ENCODE measurements at places on chromosomes 7 and 10.

- no peak for DNase-seq
Measured at GRCh38 chr7:38300175-38300574, 26.7 kb upstream of the TARP start.

DNA sequence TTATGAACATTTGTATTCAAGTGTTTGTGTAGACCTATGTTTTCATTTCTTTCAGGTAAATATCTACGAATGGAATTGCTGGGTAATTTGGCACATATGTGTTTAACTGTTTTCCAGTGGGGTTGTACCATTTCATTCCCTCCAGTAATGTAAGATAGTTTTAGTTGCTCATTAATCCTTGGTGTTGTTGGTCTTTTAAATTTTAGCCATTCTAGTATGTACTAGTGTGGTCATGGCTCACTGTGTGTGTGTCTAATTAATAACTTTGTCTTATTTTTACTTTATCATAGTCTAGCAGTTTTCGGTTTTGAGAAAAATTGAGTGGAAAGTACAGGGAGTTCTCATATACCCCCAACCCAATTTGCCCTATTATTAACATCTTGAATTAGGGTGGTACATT is 278.8 kb downstream of the CAMK1D start:
- DNase-seq = no peak

- peak; percentile 23 for DNase-seq
Measured at GRCh38 chr10:59888781-59889435, 17.4 kb downstream of the CCDC6 start.

DNA sequence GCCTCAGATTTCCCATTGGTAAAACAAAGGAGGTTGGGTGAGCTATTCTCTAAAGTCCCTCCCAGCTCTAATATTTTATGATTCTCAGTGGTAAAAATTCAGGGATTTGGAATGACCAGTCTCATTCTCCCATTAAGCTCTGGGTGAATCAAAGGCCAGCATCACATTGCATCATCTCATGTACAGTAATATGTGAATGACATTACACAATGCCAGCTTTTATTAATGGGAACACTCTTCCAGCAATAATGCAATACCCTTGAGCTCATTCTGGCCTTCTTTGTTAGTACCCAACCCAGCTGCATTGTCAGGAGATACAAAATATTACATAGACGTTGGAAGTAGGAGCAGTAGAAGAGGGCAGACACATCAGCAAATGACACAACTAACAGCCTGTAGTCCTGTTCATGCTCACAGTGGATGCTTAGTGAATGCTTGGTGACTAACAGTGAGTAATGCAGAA is 100.0 kb upstream of the EGR2 start:
- no peak for DNase-seq

DNA sequence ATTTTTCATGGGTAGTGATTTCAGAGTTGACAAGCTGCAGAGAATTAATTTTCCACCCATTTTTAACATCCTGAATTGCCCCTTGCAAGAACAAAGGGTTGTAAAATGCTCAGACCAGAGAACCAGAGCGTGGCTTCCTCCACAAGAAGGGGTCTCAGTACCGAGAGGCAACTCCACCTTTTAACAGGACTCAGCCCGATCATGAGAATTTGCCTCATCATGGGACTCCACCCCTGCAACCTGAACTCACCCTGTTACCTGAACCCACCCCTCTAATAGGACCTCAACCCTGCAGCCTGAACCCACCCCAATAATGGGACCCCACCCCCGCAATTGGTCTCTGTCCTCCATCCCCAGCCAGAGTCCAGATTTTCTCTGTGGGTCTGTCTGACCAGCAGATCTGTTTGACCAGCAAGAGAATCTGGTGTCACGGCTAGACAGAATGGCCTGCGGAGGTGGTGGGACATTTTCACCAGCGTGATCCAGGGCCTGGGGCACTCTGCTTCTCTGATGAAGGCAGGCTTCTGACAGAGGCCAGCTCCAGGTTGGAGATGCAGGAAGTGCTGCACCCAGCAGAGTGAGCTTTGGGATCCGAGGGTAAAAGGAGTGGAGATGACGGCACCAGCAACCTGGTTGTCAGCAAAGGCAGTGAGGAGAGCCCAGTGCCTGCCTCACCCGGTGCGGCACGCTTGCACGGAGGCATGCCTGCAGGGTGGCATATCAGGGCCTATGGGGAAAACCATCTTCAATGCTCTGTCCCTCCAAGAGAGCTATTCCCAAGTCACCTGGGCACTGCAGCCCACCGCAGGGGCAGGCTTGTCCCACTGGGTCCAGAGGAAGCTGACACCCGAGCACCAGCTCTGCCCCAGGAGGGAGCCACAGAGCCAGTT is 136.6 kb downstream of the TCERG1L start:
- no peak for DNase-seq

DNA sequence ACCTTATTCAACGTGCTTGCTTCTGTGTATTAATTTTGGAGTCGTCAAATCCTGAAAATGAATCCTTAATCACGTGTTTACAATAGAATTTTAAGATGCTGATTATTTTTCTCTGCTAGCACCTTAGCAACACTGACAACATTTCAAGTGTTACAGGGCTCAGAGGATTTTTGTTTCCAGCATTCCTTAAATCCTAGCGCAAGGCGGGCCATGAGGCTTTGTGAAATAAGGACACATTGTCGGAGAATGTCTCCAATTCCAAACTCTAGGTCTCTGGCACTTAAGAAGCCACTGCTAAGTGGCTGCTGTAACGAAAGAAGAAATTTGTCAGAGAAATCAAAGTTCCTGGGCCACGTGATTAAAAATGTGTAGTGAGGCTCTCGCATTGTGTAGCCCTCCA is 390.9 kb upstream of the CELF2 start:
- DNase-seq = no peak

DNA sequence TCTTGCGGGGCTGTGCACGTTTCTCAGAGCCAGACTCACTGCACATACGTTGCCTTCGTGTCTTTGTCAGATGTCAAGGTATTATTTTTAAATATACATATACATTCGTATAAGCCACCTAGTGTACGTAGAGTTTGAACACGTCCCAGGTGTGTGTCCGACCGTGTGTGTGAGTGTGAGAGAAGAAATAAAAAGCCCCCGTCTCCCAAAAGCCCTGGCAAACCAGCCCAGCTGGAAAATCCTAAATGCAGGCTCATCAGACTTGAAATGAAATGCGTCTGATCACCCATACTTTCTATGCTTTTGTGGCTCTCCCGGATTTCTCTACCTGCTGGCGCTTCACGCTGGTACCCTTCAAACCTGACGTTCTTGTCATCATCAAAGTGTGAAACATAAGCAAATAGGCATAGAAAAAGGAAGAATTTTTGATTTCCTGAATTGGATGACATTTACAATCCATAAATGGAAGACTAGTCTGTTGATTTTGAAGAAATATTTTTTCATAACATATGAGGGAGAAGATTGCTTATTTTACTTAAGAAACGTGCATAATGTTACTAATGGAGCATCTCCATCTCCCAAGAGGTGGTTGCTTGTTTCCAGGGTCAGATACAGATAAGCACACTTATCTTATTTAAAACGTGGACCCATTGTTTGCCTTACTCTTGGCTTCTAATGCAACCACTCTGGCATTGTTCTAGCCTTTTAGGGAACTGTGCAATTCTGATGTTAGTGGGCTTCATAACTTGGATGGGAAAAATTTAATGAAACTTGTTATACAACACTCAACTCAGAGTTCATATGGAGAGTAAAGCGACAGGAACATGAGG is 971 bp downstream of the PRKG1 start:
- DNase-seq = no peak

DNA sequence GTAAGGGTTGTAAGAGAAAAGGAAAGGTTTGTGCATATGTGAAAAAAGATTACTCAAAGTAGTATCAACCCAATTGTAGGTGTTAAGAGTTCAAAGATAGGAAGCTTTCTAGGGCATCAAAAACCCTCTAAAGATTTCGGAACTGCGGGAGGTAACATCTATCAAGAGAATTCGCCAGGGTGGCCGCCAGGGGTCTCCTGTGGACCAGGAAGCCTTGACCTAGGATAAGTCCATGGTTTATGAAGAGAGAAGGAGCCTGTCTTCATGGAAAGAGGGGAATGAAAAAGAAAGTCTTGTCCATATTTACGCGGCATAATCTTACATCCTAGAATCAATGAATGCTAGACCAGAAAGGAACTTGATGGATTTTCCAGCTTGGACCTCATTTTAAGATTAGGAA is 140.7 kb upstream of the CALCR start:
- DNase-seq = peak; percentile 26

Data from NCI-H146 (cell line).